GM23338 (cell line): ENCODE measurements at places on chromosomes 16 and 17. TPM values are rescaled to one million over a fixed set of nuclear protein-coding genes. Genes with fewer than 3 reads are reported as not detected.
A peak's percentile ranks its signal among the peaks of the same experiment; 100 is the strongest.

SRL gene
- total RNA-seq = not detected in 2 replicates

CWC25 gene
- 6.4 and 11.6 TPM in 2 replicates for total RNA-seq

CDH11 gene
- total RNA-seq = 8.9 and 19.6 TPM in 2 replicates

IGF2BP1 gene
- 231 and 249 TPM in 2 replicates for total RNA-seq

DNA sequence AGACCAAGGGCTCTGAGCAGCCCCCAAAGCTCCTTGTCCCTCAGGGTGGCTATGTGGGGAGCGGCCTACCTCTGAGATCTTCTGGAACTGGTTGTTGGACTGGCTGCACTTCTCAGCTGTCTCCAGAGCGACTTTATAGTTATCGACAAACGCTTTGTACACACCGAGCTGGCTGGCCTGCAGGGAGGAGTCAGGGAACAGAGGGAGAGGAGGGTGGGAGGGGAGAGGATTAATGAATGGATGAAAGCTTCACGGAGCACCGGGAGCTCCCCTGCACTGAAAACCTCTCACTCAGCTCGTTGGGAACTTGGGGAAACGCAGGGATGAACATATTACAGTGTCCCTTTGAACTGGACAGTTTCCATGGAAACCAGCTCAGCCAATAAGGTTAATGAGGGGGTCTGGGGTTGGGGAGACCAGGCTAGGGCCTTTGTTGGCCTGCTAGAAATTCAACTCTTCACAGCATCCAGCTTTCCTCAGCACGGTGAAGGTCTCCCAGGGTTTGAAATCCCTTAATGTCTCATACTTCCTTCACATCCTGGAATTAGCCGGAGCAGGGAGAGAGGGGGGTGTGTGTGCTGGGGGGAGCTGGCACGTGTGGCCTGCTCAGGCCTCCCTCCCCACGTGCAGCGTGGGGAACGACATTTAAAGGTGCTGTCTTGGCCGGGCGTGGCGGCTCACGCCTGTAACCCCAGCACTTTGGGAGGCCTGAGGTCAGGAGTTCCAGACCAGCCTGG is 86.7 kb downstream of the TIMM22 start:
- no peaks in the 10 kb centered on the region for H3K27me3 ChIP-seq
- no peaks in the 10 kb centered on the region for H3K36me3 ChIP-seq
- no peak overlapping the region for H3K27ac ChIP-seq
- H3K4me1 ChIP-seq = 0 out of 2 replicates have a peak, but pooled peaks cover 4% of the 10 kb centered on the region
- no peak overlapping the region for H3K4me3 ChIP-seq
- no peak for DNase-seq

DNA sequence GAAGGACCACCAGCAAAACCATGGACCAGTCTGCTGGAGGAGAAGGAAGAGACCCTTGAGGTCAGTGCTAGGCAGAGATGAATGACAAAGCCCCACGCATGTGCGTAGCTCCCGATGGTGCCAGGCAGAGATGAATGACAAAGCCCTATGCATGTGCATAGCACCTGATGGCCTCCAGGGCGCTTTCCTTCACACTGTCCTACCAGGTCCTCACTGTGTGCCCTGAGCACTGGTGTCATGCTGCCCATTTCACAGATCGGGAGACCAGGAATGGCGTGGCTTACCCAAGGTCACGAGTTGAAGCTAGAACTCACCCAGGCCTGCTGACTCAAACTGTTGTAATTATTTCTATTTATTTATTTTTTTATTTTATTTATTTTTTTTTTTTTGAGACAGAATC is 149.6 kb downstream of the KATNIP start:
- H3K4me3 ChIP-seq = no peak overlapping the region
- H3K4me1 ChIP-seq = no peaks in the 10 kb centered on the region; the same call in 1 of the 2 replicates
- H3K36me3 ChIP-seq = no peaks in the 10 kb centered on the region
- no peaks in the 10 kb centered on the region for H3K27me3 ChIP-seq
- DNase-seq = no peak
- no peak overlapping the region for H3K27ac ChIP-seq

DNA sequence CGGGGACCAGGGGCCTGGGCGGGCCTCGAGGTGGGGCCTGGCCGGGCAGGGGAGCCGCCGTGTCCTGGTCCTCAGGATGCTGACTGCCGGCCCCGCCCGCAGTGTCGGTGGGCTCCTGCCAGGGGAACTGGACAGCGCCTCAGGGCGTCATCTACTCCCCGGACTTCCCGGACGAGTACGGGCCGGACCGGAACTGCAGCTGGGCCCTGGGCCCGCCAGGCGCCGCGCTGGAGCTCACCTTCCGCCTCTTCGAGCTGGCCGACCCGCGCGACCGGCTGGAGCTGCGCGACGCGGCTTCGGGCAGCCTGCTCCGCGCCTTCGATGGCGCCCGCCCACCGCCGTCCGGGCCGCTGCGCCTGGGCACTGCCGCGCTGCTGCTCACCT is 2.3 kb upstream of the PAQR4 start:
- H3K27me3 ChIP-seq = peaks cover 50% of the 10 kb centered on the region
- peak overlapping the region; percentile 94 for H3K4me3 ChIP-seq
- no peak overlapping the region for H3K27ac ChIP-seq
- no peaks in the 10 kb centered on the region for H3K36me3 ChIP-seq

DNA sequence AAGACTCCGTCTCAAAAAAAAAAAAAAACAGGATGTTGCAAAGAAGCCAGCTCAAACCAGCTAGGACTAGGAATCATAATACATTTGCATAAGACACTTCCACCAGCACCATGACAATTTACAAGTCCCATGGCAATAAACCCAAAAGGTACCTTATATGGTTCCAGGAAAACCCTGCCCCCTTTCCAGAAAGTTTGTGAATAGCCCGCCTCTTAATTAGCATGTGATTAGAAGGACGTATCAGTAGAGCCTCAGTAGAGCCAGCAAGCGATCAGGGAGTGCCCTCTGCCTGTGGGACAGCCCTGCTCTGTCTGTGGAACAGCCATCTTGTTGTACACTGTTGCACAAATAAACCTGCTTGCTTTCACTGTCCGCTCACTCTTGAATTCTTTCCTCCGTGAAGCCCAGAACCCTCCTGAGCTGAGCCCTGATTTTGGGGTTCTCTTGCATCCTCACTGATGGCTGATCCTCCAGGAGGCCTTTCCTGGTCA is 14.0 kb downstream of the NUPR1 start:
- H3K4me1 ChIP-seq = no peaks in the 10 kb centered on the region
- no peaks in the 10 kb centered on the region for H3K36me3 ChIP-seq
- no peak overlapping the region for H3K4me3 ChIP-seq
- no peaks in the 10 kb centered on the region for H3K27me3 ChIP-seq
- DNase-seq = no peak
- H3K27ac ChIP-seq = no peak overlapping the region

DNA sequence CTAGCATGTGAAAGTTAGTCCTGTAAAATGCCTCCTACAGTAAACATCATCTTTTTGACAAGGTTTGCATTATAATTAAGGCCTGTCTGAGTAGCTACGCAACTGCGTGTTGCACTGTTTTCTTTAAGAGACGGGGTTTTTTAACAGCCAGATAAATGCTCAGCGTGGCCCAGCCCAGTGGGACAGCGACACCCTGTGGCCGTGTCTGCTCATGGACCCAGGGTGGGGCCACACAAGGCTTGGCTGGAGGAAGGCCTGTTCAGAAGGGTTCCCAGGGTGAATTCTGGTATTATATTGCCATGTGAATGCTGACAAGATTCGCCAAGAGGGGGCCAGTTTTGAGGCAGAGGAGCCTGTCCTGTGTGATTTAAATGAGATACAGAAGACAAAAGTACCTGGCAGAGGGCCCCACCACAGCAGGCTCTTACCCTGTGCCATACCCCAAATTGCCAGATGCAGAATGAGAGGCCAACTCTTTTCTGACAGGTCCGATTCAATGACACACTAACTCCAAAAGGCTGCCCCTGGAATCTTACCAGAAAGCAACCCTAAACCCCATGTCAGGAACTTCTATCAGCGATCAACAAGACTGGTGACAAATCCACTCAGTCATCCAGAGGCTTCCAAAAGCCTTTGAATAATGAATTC is 65.9 kb upstream of the IRX6 start:
- H3K4me1 ChIP-seq = no peaks in the 10 kb centered on the region
- no peak overlapping the region for H3K4me3 ChIP-seq
- H3K36me3 ChIP-seq = no peaks in the 10 kb centered on the region
- peak; percentile 86 for DNase-seq
- H3K27ac ChIP-seq = no peak overlapping the region

DNA sequence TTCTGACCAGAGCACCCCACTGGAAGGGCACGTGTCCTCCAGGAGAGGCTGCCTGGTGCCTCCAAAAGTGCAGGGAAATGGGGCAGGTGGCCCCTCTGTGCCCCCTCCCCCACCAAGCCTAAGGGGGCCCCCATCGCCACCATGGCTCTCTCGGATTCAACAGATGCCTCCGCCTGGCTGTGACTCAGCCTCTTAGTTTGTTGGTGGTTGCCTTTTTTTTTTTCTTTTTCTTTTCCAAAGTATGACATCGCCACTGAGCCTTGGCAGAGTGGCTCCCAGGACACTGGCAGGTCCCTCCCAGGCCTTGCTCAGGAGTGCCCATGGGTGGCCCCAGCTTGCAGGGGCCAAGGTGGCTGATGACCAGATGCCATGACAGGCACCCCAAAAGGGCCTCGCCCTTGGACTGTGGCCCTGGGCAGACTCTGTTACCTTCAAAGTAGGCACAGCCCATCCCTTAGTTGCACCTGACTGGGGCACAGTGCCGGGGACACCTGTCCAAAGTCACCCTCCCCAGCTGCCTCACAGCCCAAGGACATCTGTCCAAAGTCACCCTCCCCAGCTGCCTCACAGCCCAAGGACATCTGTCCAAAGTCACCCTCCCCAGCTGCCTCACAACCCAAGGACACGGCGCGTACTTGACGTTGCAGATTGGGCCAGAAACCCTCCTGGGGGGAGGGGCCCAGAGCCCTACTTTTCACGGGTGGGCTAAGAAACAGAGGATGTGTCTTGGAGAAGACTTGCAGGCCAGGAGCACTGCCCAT is 29.6 kb downstream of the NPTX1 start:
- DNase-seq = no peak
- no peak overlapping the region for H3K4me3 ChIP-seq
- H3K4me1 ChIP-seq = no peaks in the 10 kb centered on the region
- no peaks in the 10 kb centered on the region for H3K36me3 ChIP-seq
- H3K27ac ChIP-seq = no peak overlapping the region
- no peaks in the 10 kb centered on the region for H3K27me3 ChIP-seq

GRCh38 chr17:51034800-51035199 is 85.9 kb downstream of the SPAG9 start:
- no peak for DNase-seq
- H3K4me3 ChIP-seq = no peak overlapping the region
- H3K4me1 ChIP-seq = no peaks in the 10 kb centered on the region

GRCh38 chr16:89004209-89004831 is 27.3 kb upstream of the CBFA2T3 start:
- H3K4me3 ChIP-seq = no peak overlapping the region
- no peak overlapping the region for H3K27ac ChIP-seq
- no peak for DNase-seq
- no peaks in the 10 kb centered on the region for H3K36me3 ChIP-seq
- H3K27me3 ChIP-seq = no peaks in the 10 kb centered on the region

- H3K36me3 ChIP-seq = no peaks in the 10 kb centered on the region; the same call in 1 of the 2 replicates
- no peaks in the 10 kb centered on the region for H3K27me3 ChIP-seq
- H3K27ac ChIP-seq = no peak overlapping the region
- no peak overlapping the region for H3K4me3 ChIP-seq
- H3K4me1 ChIP-seq = no peaks in the 10 kb centered on the region; the same call in 1 of the 2 replicates
- no peak for DNase-seq
Measured at GRCh38 chr16:27723711-27724481, 174.0 kb downstream of the KATNIP start.
